ENCODE measurements at places on chromosomes 1 and 21.

DNA sequence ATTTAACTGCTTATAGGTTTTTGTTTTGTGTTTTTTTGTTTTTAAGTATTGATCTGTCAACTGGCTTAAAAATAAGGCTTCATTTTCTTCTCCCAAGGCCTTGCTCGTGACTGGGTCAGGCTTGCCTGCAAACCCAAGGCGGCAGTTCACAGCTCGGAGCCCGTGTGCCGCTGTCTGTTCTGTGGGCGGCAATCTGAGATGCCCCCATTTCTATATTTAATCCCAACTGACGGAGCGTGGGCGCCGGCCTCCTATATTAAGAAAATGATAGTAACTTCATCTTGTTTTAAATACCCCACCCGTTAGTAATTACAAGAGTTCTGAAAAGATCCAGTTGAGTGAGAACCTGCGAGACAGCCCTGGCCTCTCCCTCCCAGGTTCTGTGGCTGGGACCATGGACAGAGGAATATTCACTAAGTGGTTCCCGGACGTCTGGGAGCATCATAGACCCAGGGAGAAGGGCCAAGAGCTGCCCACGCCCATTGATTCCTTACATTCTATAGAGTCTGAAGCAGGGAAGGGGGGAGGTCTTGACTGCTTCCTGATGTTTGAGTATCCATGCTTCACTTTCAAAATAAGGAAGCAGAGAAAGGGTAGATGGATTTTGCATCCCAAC, 42.6 kb upstream of the GPR153 start:
- DNase-seq = no peak

DNA sequence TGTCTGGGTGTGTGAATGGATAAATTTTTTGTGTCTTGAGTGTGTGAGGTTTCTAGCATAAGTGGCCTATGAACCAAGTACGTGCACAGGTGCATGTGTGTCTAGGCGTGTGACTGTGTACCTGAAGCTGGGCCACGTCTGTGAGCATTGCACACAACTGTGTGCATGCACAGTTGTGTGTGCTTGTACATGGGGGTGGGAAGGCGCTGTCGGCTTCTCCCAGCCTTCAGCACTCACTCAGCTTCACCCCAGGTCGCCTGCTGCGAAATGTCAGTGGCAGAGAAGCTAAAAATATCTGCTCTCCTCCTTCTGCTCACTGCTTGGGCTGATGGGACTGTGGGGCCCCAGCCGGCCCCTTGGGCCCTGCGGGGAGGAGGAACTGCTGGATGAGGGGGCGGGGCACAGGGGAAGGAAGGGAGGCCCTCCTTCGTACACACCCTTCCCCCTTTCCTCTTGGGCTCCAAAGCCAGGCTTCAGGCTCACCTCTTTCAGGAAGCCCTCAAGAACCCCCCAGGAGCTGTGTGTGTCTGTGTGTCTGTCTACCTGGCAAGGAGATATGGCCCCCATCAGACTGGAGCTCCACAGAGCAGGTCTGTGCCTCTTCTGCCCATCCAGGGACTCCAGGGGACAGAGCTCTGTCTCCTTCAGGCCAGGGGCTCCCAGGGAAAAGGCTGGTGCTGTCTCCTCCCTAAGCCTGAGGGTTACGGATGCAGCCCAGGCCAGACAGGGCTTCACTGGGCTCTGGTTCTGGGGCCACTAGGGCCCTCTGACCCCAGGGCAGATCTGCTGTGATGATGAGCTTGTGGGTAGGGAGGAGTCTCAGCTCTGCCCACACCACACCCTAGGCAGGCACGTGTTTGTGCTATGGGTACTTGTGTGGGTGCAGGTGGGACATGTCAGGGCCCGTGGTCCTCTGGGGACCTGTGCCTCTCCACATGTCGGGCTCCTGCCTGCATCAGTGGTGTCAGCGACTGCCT, 35.6 kb upstream of the WASF2 start:
- no peak for DNase-seq

DNA sequence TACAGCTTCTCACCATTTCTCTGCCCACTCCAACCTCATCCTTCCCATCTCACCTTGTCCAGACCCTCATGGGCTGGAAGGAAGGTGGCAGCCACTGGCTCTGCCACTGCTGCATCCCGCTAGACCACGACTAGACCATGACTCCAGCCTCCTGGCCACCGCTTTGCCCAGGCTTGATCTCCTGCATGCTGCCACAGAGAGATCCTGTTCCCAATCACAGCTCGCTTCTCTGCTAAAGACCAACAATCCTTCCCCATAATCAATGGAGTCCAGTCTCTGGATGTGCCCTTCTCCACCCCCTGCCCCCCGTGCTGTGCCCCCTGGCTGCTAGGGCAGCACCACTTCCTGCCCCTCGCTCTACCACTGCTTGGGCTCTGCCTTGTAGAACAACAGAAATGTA, 64.9 kb upstream of the DMRTB1 start:
- no peak for DNase-seq

DNA sequence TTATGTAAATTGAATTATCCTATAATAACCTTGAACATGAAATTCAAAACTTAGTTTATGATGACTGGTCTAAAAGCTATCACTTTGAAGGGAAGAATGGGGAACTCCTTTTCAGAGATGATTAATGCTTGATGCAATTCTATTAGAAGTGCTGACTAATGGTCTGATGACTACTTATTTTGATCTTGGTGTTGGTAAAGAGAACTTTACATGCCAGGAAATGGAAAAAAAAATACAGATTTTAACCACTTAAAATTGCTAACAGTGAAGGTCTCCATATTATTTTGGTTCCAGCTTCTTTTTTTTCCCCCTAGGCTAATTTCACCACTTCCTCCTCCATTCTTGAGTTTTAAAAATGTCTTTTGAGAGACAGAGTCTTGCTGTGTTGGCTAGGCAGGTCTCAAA, 22.9 kb downstream of the S1PR1 start:
- no peak for DNase-seq

GRCh38 chr1:228282329-228283042, 74.6 kb downstream of the OBSCN start:
- no peak for DNase-seq
